ENCODE measurements at places on chromosomes 4 and X.

GRCh38 chr4:186144198-186144945 lies 39.9 kb downstream of the FAM149A start:
- no peak for DNase-seq

DNA sequence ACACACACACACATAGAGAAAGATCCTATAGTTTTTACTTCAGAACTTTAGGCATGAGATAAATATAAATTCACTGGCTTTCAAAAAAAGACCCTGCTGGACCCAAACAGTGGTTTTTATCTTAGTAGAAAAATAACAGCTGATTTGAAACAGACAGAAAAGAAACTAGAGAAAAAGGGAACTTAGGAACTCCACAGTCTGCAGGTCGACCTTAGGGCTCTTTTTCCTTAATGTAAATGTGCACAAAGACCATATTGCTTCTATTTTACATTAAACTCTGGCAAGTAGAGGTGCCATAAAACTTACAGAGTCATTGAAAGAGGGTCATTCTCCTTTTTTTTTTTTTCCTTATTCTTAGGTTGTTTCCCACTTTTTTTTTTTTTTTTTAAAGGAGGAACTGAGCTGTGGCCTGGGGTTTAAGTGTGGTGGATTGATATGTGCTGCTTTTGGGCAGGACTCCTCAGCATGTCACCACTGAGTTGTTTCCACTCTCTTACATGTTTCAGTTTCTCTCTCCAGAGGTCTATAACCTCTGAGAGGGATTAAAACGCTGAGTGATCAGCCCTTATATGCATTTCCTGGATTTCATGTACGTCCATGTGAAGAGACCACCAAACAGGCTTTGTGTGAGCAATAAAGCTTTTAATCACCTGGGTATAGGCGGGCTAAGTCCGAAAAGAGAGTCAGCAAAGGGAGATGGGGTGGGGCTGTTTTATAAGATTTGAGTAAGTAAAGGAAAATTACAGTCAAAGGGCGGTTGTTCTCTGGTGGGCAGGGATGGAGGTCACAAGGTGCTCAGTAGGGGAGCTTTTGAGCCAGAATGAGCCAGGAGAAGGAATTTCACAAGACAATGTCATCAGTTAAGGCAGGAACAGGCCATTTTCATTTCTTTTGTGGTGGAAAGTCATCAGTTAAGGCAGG lies 70.8 kb upstream of the PACRGL start:
- DNase-seq = peak; percentile 2

GRCh38 chrX:137568741-137569469 lies 3.0 kb downstream of the ZIC3 start:
- DNase-seq = no peak

DNA sequence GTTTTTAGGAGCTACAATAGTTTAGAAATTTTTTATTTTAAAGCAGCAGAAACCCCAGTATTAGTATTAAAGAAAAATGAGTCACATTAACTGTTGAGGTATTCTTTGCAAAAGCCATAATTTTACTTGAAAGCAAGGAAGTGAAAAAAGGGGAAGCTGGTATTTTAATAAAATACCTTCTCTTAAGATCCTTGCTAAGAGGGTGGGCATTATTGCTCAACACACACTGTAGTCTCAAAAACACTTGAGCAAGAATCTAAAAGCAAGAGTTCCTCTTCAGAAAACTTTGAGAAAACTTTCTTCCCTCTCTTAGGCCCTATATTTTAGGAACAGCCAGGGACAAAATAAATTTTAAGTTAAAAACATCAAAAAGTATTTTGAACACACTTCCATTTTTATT lies 259.4 kb upstream of the DIAPH2 start:
- no peak for DNase-seq
